ENCODE measurements at places on chromosomes 16 and 17.

DNA sequence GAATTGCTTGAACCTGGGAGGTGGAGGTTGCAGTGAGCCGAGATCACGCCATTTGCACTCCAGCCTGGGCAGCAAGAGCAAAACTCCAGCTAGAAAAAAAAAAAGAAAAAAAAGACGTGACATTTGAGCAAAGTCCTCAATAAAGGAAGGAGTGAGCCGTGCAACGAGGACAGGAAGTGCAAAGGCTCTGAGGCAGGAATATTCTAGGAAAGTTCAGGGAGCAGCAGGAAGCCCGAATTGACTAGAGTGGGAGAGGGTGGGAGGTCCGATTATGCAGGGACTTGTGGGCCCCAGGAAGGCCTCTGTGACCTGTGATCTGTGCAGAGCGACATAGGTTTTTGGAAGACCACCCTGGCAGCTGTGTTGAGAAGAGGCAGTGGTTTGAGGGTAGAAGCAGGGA lies 8.6 kb upstream of the LASP1NB start:
- DNase-seq, result no peak

GRCh38 chr16:28982418-28982817 lies 2.4 kb upstream of the LAT start:
- no peak for DNase-seq

DNA sequence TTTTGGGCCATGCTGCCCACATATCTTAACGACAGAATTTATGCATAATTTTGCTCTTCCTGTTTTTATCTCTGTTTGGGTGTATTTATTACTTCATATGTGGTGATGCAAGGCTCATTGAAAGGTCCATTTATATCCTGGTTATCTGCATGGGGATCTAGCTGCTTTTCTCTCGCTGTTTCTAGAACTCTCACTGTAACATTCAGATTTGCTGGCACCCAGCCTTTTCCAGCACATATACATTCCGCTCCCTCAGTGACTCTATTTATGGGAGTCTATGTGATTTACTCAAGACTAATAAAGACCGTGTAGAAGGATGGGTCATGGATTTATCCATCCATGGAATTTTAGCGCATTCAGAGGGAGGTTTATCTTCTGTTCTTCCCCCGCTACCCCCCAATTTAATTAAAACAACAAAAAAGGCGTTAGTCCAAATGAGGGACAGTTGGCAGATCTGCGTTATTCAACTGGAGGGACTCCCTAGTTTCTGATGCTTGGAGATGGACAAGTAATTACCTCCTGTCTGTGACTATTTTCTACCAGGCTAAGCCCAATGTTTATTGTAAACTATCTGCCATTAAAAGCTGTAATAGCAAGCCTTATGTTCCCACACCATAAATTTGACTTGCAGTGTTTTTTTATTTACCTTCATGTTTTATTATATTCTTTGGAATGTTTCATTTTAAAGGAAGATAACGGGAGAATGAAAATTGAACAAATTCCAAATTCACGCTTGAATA lies 19.8 kb upstream of the MARCHF10 start:
- DNase-seq, result no peak

- DNase-seq, result no peak
Measured at GRCh38 chr16:12197812-12198211, 221.3 kb downstream of the SNX29 start.

DNA sequence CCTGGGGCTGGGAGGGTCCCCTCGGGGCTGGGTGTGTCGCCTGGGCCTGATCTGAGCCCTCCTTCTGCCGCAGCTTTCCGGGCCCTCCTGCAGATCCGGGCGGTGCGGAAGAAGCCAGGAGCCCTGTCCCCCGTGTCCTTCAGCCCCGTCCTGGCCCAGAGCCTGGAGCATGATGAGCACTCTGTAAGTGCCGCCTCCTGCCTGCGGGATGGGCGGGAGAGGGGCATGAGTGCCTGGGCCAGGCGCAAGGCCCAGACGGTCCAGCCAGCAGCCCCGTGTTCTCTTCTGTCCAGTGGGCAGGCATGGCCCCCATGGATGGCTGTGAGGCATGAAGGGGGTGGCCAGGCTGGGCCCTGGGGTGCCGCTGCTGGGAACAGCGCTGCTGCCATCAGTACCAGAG lies 16.0 kb upstream of the NUDT16L1 start:
- DNase-seq, result no peak

DNA sequence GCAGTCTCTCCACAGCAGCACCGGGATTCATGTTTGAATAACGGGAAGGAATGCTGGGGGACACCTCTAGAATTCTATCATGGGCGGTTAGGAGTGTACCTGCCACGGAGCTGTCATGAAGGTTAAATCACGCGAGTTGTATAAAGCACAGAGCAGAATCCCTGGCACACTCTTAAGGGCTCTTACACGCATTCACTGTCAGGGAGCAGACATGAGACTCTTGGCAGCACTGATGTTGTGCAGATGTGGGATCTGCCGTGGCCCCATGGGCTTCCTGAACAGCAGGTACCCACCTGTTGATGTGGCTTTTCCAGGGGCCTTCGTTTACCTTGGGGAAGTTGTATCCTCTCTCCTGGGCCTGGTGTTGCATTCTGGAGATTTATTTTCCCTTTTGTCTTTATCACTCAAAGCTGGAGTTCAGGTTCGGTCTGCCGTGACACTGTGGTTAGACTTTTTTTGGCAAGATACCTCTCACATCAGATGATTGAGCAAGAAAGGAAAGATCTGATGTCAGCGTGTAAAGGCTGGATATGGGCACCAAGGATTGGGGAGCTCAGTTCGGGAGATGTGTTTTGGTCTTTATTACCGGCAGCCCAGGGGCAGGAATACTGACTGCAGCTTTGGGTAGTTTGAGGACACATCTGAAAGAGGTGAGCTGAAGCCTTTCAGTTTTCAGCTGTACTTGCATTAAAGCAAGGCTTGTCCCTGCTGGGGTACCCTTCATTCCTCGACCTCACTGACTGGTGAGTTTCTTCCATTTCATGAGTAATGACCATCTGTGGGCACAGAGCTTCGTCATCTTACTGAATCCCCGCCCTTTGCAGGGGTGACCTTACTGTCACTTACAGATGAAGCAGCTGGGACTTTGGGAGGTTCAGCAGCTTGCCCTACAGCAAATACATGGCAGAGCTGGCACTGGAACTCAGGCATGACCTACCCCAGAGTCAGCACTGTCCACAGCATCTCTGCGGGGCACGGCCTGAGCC lies 19.3 kb downstream of the KNOP1 start:
- no peak for DNase-seq

- DNase-seq, result no peak
Measured at GRCh38 chr17:6712058-6712853, 913 bp downstream of the SLC13A5 start.

DNA sequence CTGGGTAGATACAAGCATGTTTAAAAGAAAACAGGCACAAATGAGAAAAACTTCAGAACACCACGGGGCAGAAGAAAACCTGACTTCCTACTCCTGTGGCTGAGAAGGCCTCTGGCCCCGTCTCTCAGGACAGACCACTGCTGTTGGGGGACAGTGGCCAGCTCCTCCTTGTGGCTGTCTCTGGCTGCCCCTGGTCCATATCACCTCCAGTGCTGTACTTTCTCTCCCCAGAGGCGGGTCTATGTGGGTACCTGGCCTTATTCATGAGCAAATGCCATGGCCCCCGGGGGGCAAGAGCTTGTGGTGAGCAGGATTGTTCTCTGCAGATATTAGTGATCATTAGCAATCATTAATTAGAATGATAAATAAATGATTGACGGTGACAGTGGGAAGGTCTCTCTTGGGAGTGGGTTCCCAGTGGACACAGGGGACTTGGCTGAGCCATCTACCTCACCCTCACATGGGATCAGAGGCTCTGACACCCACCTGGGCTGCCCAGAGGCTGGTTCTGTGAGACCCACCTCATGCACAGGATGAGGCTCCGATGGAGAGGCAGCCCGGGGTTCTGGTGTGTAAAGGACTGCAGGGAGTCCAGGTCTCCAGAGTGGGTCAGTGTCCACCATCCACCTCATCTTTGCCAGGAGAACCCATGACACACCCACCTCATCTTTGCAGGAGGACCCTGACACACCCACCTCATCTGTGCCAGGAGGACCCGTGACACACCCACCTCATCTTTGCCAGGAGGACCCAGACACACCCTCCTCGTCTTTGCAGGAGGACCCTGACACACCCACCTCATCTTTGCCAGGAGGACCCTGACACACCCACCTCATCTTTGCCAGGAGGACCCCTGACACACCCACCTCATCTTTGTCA lies 30.6 kb upstream of the CBFA2T3 start:
- no peak for DNase-seq

GRCh38 chr17:1134634-1135324 lies 45.0 kb downstream of the ABR start:
- no peak for DNase-seq

- DNase-seq, result no peak
Measured at GRCh38 chr16:68342620-68343019, 31.8 kb downstream of the PRMT7 start.

DNA sequence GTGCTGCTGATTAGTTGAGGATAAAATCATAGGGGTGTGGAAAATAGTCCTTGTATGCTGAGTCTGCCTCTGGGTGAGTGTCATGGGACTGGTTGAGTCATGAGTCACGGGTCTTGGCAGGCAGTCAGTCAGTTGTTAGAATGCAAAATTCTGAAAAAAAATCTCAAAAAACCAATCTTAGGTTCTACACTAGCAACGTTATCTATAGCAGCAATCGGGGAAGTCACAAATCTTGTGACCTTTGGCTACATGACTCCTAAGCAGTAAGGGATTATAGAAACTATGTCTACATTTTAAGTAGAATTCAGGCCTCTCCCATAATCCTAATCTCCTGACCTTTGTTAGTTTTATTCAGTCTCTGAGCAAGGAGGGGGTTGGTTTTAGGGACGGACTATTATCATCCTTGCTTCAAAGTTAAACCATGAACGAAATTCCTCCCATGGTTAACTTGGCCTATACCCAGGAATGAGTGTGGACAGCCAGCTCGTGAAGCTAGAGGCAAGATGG lies 18.0 kb upstream of the PMFBP1 start:
- DNase-seq, result no peak

- DNase-seq, result no peak
Measured at GRCh38 chr17:34517406-34517805, 62.0 kb upstream of the TMEM132E start.

DNA sequence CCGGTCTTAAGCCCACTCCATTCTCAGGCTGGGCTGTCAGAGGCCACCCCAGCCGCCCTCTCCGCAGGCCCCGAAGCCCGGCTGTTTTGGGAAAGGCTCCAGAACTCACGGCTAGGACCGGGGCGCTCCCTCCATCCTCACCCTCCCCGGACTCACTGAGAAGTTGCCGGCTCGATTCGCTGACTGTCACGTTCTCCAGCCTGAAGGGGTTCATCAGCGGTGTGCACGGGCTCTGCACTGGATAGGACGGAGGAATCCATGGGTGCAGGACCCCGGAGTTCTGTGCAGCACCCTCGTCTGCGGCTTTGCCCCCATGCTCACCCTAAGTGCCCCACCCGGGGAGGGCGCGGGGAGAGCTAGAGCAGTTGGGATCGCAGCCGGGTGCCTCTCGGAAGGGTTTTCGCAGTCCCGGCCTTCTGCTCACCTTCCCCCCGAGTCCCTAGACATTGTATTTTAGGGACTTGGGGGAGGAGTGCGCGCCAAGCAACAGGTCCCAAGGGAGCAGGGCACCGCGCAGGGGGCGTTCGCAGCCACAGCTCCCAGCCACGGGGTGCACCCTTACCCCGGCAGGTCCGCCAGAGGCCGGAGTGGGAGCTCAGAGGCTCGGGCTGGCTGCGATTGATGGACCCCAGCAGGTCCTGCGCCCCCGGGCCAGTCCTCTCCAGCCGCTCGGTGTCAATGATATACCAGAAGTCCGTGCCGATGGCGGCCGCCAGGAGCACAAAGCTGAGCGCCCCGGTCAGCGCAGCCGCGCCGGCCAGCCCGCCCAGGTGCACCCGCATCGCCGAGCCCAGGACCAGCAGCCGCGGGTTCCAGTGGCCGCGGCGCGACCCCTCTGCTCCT lies 1.0 kb downstream of the TMEM114 start:
- DNase-seq, result no peak

GRCh38 chr16:57957673-57958392 lies 13.1 kb downstream of the CNGB1 start:
- DNase-seq, result no peak

DNA sequence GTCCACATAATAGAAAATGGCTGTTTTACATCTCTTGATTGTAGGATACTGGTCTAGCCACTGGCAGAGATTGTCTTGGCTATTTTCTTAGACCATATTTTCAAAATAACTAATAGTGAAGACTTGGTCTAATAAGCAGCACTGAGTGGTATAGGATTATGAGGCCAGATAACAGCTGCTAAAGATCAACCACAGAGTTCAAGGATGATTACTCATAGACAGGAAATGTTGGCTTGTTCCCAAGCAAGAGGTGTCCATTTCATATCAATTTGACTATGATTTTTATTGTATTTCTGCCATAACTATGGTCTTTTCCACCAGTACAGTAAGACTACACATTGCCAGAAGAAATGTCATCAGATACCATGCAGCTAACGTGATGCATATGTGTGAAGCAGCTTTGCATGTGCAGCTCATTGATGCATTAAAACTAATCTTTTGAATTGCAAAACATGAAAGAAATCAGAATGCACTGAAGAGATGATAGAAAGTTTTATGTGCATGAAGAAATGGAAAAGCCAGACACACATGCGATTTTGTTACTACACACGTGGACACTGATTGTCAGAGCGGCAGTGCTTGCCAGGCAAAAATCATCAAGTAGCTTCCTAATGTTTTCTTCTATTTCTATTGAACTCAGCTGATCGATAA lies 693.3 kb downstream of the CDH11 start:
- no peak for DNase-seq

GRCh38 chr17:11182430-11182829 lies 58.6 kb upstream of the SHISA6 start:
- no peak for DNase-seq

DNA sequence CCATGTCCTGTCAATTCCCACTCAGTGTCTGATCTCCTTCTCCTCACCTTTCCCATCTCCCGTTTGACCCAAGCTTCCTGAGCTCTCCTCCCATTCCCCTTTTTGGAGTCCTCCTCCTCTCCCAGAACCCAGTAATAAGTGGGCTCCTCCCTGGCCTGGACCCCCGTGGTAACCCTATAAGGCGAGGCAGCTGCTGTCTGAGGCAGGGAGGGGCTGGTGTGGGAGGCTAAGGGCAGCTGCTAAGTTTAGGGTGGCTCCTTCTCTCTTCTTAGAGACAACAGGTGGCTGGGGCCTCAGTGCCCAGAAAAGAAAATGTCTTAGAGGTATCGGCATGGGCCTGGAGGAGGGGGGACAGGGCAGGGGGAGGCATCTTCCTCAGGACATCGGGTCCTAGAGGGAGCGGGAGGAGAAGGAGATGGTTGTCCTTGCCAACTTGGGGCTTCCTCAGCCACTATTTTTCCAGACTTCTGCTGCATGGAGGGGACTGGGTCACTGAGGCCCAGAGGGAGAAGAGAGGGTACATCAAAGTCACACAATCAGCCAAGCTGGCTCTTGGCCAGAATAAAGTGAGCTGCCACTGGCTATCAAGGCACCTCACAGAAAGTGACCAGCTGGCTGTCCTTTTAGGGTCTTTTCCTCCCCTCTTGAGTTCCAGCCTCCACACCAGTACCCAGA lies 1.9 kb upstream of the TBC1D10B start:
- no peak for DNase-seq

- no peak for DNase-seq
Measured at GRCh38 chr17:7392696-7393612, 1.4 kb downstream of the PLSCR3 start.
